ENCODE measurements at places on chromosomes 5 and 9.
A peak's percentile ranks its signal among the peaks of the same experiment; 100 is the strongest.

GRCh38 chr5:28576022-28576421, 1537.6 kb upstream of the CDH9 start:
- no peak for DNase-seq

GRCh38 chr9:89751079-89751825, 146.4 kb downstream of the GADD45G start:
- no peak for DNase-seq

DNA sequence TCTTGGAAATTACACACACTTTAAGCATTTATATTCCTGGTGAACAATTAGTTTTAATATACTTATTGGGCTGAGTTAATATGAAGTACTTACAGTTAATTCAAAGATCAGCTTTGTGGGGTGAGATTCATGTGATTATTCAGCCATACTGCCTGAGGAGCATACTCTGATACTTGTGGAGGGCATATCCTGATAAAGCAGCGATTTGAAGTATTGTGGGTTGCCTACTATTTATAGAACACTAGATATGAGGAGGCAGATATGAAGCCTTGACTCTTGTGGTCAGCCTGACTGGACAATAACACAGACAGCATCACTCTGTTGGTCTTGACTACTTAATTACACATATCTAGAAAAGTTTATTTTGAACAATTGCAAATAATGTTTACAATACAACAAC, 27.0 kb upstream of the AGGF1 start:
- no peak for DNase-seq

- DNase-seq = no peak
Observed at GRCh38 chr5:41416336-41416735, 94.1 kb downstream of the PLCXD3 start.

DNA sequence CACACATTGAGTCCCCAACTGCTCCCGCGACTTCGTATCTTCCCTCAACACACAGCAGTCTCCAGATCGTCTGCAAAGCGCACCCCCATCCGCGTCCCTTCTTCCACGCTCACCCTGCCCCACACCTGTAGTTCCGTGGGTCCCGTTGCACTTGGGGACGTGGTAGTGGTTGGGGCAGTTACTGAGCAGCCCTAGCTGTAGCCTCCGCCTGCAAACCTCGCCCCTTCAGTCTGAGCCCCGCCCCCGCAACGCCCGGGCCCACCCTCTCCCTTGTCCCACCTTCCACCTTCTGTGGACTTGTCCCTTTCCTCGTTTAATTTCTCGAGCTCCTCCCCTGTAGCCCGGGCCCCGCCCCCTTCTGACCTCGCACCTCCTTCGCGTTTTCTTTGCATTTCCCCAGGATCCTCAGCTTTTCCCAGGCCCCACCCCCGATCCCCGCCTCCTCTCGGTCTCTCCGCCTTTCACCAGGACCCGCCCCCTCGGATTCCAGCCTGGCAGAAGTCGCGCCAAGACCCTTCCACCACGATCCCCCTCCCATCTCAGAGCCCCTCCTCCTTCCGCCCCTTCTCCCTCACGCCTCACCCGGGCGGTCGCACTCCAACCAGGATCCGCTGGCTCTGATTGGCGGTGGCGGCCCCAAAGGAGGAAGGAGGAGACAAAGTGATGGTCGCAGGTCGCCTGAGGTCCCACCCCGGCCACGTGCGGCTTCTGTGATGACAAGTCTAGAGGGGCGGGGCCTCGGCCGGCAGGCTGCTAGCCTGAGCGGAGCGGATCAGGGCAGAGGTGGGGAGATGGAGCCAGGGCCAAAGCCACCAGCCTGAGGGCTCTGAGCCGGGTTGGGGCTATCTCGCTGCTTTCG, at the start of gene ATOSB:
Gene ATOSB, minus strand, starts transcription at position 183 of the 859 bp plus-strand sequence. CDS start 7,588 bp downstream, outside the sequence.
- peak; percentile 86 for DNase-seq

DNA sequence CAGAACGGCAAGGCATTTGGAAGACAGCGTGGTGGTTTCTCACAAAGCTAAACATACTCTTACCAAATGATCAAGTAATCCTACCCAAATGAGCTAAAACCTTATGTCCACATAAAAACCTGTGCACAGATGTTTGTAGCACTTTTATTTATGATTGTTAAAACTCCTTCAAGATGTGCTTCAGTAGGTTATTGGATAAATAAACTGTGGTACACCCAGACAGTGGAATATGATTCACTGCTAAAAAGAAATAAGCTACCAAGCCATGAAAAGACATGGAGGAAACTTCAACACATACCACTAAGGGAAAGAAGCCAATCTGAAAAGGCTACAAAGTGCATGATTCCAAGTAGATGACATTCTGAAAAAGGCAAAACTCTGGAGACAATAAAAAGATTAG, 94.2 kb downstream of the FOXD1 start:
- no peak for DNase-seq

DNA sequence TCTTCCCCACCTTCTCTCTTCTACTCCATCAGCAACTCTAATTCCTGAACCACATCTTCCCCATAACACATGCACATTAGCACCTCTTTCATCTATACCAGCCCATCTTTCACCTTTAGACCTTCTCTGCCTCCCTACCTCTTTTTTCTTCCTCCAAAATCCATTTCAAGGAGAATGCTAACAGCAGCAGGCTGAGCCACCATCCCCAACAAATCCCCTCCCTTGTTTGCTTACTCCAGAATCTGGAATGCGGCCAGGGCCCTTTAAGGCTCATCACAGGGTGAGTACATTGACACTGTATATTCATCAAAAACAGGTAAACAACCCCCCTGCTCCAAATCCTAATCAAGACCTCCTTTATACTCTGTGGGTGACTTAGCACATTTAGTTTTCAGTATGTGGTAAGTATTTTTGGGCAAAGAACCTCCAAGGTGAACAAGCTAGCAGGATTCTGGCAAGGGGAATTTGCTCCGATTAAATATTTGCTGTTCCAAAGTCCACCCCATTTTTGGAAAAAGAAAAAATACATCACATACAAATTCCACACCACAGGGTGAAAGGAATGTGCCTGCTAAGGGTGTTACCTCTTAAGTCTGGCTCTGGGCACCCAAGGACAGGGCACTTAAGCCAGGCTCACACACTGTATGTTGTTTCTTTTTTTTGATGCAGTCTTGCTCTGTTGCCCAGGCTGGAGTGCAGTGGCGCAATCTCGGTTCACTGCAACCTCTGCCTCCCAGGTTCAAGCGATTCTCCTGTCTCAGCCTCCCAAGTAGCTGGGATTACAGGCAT, 71.4 kb downstream of the SERINC5 start:
- no peak for DNase-seq

GRCh38 chr5:151023047-151023615, 2.7 kb downstream of the GPX3 start:
- DNase-seq = no peak

DNA sequence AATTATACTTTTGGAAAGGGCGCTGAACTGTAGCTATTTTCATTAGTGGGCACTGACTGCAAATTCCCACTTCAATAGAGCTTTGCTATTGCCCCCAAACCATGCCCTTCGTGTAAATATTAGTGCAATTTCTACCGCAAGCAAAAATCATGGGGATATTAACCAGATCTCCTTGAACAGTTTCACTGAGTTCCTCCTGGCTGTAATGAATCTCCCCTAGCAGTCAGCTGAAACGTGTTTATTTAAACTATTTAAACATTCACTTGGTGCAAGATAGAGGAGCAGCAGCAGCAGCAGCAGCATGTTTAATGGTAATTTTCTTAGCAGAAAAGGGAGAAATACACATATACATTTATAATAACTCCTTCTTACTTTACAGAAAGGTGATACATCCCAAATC, 54.4 kb downstream of the ARRDC3 start:
- DNase-seq = no peak

Data from putamen (tissue), 1 donor.